Transverse colon (tissue), 4 donors: ENCODE measurements at places on chromosomes 7 and 10. TPM values are rescaled to one million over a fixed set of nuclear protein-coding genes. Genes with fewer than 3 reads are reported as not detected.

The SLC26A3 gene
- 1,864 TPM for total RNA-seq

The CC2D2B gene
- 0.96 TPM for total RNA-seq

The ARHGEF35 gene
- total RNA-seq: 25.2 TPM

The TFPI2 gene
- 0.79 TPM for total RNA-seq

The ARMC3 gene
- total RNA-seq: not detected

The GHRHR gene
- total RNA-seq: not detected

The CPN1 gene
- total RNA-seq: not detected

The PIP gene
- not detected for total RNA-seq

The DPP6 gene
- 7.9 TPM for total RNA-seq
